Fibroblast of villous mesenchyme (primary cell): ENCODE measurements at places on chromosomes 7 and 10.

GRCh38 chr10:106551501-106552062, 612.9 kb downstream of the SORCS1 start:
- DNase-seq = no peak

DNA sequence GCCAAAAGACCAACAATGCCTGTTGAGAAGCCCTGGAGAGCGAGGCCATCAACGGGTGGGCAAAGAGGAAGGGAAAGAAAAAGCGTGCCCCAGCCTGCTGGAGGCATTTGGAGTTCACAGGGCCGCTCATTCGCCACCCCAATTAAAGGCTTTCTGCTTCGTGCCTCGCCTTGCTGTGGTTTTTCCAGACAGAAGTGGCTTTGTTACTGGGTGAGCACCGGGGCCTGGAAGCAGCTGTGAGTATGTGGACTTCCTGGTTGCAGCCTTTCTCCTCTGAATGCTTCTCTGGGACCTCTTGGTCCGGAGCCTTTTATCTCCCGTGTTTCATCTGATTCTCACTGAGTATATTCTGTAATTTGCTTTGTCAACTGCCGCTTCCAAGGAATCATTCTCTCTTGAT, 118.1 kb upstream of the EGR2 start:
- no peak for DNase-seq

GRCh38 chr7:16399265-16399831, 22.0 kb downstream of the CRPPA start:
- peak; percentile 47 for DNase-seq

- DNase-seq = no peak
Observed at GRCh38 chr7:92221766-92222165, 23.9 kb downstream of the KRIT1 start.

- no peak for DNase-seq
Observed at GRCh38 chr7:96361116-96361857, 39.4 kb upstream of the SLC25A13 start.

DNA sequence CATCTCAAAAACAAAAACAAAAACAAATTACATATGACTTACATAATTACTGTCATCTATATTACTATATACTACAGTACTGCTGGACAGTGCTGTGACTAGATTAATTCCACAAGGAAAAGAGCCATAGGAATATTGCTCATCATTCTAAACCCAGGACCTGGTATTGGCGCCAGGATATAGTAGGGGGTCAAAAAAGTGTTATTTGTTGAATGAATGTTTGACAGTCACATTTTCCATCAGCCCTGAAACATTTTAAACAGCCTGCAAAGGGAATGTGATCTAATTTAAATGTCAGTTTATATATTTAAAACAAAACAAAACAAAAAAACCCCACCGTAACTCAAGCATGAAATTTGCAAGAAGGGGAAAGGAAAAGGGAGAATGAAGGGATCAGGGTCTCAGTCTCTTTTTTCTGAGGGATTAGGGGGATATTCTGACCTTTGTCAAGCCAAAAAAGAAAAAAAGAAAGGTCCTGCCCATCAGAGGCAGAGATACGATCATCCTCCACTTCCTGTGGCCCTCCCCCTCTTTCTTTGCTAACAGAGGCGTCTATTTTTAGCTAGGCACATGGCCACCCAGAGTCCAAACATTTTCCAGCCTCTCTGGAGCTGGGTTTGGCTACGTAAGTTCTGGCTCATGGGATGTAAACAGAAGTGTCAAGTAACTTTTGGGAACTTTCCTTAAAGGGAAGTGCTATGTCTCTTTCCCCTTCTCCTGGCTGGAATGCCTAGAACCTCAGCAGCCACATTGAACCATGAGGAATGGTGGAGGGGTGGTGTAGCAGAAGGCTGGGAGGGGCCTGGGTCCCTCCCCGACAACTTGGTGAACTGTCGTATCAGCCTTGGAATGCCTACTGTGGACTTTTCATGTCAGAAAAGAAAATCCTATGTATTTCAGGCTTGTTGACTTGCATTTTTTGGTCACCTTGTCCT, 44.6 kb upstream of the DLG5 start:
- peak; percentile 99 for DNase-seq
